ENCODE measurements at places on chromosomes 1 and 21.

GRCh38 chr1:5373281-5373680 lies 618.9 kb downstream of the NPHP4 start:
- no peak for DNase-seq

GRCh38 chr1:168340781-168341482 lies 60.3 kb downstream of the TBX19 start:
- DNase-seq, result no peak

DNA sequence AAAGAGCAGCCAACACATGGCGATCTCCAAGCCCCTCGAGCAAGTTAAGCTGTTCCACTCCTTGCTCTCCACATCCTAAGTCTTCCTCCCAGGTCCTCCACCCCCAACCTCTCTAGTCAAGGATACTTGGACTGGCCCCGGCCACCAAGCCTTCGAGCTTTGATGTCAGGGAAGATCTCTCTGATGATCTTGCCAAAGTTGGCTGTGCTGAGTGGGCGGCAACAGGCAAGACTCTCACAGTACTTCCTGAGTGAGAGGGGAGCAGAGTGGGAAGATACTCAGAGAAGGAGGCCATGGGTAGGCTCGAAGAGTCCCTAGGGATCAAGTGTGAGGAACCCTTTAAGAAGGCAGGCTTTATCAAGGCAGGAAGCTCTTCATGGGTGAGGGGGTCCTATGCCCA lies 2.8 kb downstream of the RFX5 start:
- no peak for DNase-seq

DNA sequence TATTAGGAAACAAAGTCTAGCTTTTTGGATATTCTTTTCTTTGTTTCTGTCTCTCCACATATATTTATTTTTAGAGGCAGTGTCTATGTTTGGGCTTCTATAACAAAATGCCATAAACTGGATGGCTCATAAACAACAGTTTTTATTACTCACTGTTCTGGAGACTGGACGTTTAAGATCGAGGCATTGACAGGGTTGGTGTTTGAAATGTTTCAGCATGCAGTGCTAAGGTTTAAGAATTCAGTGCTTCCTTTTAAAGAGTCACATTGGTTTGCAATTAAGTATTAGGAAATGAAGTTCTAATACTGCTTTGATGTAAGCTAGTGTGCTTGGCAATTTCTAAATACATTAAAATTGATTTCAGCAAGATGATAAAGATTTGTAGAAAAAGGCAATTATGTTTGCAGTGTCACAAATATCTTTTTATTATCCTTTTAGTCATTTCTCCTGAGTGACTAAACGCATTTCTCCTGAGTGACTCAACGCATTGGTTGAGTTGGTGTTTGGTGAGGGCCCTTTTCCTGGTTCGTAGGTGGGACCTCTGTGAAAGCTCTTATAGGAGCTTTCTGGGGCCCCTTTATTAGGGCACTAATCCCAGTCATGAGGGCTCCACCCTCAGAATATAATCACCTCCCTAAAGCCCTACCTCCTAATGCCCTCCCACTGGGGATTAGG lies 317.0 kb downstream of the USP25 start:
- no peak for DNase-seq

DNA sequence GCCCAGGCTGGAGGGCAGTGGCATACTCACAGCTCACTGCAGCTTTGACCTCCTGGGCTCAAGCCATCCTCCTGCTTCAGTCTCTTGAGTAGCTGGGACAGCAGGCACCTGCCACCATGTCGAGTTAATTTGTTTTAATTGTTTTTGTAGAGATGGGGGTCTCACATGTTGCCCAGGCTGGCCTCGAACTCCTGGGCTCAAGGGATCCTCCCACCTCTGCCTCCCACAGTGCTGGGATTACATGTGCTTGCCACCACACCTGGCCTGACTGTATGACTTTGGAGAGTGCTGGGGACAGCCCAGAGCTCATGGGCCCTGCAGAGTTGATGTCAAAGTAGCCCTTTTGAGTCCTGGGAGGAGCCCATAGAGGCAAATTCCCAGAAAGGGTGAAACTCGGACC lies 1.8 kb downstream of the OBSCN start:
- no peak for DNase-seq

DNA sequence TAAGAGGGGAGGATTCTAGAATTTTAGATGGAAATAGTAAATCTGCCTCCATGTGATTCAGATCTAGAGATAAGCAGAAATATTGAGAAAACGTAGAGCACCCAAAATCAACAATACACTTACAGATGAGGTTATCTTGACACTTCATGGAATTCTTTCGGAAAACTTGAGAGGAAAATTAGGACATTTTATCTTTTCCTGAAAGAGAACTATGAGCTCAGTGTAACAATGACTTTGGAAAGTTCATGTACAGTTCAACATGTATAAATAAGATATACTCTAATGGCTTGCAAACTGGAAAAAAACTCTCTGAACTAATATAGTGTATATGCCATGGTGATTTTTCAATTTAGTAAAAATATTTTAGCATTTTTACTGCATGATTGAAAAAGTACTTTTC lies 338.1 kb upstream of the NEGR1 start:
- DNase-seq, result no peak

DNA sequence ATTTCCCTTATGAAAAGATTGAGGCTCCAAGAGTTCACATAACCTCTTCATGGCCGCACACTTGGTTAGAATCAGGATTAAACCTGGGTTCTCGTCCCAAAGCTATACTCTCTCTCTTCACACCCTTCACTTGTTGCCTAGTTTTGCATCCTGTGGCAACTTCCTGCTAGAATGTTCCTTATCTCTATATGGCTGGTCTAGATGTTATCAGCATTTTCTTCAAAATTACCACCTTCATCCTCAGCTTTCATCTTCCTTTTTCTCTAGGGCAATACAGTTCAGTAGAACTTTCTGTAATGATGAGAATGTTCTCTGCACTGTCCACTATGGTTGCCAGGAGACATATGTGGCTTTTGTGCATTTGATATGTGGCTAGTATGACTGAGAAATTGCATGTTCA lies 31.1 kb upstream of the BCAR3 start:
- no peak for DNase-seq

DNA sequence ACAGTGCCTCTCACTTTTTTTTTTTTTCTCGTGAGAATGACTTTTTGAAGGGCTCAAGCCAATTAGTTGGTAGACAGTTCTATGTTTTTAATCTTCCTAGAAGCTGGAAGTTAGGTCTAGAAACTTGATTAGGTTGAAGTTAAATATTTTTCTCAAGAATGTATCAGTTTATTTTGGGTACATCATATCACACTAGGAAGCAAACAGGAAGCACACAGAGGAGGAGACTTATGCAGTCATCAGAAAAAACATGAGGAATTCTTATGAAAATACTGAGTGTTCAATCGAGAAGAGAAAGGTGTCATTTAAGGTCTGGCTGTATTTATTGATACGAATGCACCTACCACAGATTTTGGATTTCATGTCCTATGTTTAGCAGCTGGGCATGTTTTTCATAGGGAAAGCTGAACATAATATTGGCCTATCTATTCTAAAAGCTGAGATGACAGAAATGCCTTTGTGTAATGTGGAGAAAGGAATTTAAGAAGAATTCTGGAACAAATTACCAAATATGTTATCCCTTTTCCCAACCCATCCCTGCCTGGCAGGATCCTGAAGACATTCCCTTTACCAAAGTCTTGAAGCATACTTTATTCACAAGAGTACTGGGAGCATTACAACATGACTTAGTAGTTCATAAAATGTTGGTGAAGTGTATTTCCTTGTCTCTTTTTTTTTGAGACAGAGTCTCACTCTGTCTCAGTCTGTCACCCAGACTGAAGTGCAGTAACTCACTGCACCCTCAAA lies 17.5 kb upstream of the ZFP69B start:
- no peak for DNase-seq

DNA sequence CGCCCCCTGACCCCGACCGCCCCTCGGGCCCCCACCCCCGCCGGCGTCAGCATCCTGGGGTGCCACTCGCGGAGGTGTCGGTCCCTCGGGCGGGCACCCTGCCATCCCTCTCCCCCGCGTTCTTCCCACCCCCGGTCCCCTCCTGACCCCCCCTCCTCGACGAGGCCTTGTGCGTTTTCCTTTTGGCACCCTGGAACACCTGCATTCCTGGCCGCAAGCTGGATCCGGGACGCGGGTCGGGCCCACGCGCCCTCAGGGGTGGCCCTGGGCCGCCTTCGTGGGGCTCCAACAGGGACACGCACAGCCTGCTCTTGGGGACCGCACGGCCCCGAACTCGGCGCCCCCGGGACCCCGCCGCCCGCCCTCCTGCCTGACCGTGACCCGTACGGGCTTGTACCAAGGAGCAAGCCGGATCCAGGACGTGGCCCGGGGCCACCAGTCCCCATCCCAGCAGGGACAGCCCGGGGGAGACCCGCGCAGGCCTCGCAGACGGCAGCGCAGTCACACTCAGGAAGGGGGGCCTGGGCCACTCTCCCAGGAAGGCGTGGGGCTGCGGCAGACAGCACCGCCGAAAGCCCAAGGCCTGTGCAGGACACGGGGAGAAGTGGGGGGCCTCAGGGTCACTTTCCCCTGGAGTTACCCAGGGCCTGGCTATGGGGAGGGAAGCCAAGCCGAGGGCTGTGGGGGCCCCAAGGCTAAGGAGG lies 579 bp upstream of the SLC19A1 start:
- DNase-seq, result no peak

DNA sequence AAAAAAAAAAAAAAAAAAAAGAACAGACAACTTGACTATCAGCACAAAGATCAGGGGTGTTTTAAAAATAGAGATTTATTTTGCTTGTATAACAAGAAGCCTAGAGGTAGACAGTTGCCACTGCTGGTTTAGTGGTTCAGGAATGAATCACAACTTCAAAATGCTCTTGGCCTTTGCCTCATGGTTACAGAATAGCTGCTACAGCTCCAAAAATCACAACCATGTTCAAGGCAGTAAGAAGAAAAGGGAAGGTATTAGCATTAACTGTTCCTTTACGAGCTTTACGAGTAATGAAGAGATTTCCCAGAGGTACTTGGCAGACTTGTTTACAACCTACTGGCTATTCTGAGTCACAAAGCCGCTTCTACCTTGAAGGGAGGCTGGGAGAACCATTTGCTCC lies 52.5 kb upstream of the PPM1J start:
- no peak for DNase-seq

- DNase-seq, result no peak
These were observed 43.9 kb upstream of the IL20 start for GRCh38 chr1:206821493-206821892.

DNA sequence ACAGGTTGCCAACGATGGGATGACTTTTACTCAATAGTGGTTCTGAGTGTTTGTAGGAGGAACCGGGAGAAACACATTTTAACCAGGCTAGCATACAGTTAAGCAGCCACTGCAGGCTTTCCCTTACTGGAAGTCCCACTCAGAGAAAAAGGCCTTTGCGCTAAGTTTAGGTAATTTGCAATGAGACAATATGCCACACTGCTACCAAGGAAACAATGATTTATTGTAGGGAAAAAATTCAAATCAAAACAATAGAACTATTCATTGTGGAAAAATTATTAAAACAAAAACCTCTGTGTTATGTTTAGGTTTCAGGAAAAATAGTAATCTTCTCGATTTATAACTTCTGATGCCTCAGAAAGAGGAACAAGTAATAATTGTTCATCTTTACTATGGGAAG lies 51.4 kb upstream of the CR2 start:
- no peak for DNase-seq

Data from activated CD4-positive, CD25-positive, alpha-beta regulatory T cell (primary cell).